IMR-90 (cell line): ENCODE measurements at places on chromosomes 1 and 21. TPM values are rescaled to one million over a fixed set of nuclear protein-coding genes. Genes with fewer than 3 reads are reported as not detected.

The CYP2J2 gene
- 0.18 TPM in 1 of 2 replicates, not detected in the other for total RNA-seq

The IGSF9 gene
- not detected in 2 replicates for total RNA-seq

The IFI44 gene
- 2.5 and 2.7 TPM in 2 replicates for total RNA-seq

The SYT2 gene
- total RNA-seq: under 0.01 TPM in 2 replicates

The SPRR2G gene
- not detected in 2 replicates for total RNA-seq

The SMCP gene
- total RNA-seq: not detected in 2 replicates

The GPA33 gene
- not detected in 2 replicates for total RNA-seq

GRCh38 chr1:235784950-235785349 is 81.8 kb downstream of the LYST start:
- no peak for DNase-seq
- H3K27me3 ChIP-seq: no peaks in the 10 kb centered on the region
- H3K4me3 ChIP-seq: no peak overlapping the region
- H3K4me1 ChIP-seq: peaks cover 6% of the 10 kb centered on the region
- no peaks in the 10 kb centered on the region for H3K36me3 ChIP-seq

DNA sequence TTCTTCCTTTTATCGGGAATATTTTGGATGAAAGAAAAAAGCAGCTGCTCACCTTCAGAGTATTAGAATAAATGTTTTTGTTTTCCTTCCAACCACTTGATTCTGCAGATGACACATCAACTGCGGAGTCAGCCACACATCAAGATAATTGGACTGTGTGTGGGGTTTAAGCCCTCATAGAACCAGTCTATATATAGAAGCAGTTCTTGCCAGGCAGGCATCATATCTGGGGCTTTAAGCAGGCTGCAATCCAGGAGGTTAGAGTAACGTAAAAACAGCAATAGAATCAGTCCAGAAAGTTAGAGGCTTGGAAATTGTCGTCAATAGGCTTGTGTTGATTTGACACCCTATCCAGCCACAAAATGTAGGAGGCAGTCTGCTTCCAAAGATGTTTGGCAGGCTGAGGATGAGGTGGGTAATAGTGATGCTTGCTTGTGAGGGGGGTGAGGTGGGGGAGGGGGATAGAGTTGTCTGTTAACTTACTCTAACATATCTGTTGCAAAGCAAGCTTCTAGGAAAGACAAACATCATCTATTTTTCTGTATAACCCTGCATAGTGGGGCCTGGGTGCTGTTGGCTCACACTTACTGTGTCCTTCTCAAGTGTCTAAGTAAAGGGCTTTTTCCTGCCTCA is 64.8 kb downstream of the PEX14 start:
- DNase-seq: peak; percentile 38
- H3K36me3 ChIP-seq: peaks cover 12% of the 10 kb centered on the region
- no peaks in the 10 kb centered on the region for H3K27me3 ChIP-seq
- H3K4me1 ChIP-seq: peaks cover 8% of the 10 kb centered on the region

- H3K36me3 ChIP-seq: no peaks in the 10 kb centered on the region
- H3K27ac ChIP-seq: no peak overlapping the region
- DNase-seq: peak; percentile 7
- no peaks in the 10 kb centered on the region for H3K4me1 ChIP-seq
Measured at GRCh38 chr1:171267391-171267790, 19.1 kb downstream of the FMO1 start.

- no peaks in the 10 kb centered on the region for H3K36me3 ChIP-seq
- H3K4me3 ChIP-seq: no peak overlapping the region
Measured at GRCh38 chr21:20519076-20519475, 479.1 kb upstream of the NCAM2 start.

GRCh38 chr1:11682287-11682771 is 1.4 kb upstream of the MAD2L2 start:
- peaks cover 3% of the 10 kb centered on the region for H3K4me1 ChIP-seq
- H3K4me3 ChIP-seq: no peak overlapping the region
- peaks cover 2% of the 10 kb centered on the region for H3K36me3 ChIP-seq
- no peak overlapping the region for H3K27ac ChIP-seq
- no peak for DNase-seq

- no peaks in the 10 kb centered on the region for H3K27me3 ChIP-seq
- H3K4me3 ChIP-seq: no peak overlapping the region
- DNase-seq: no peak
- no peaks in the 10 kb centered on the region for H3K36me3 ChIP-seq
- no peaks in the 10 kb centered on the region for H3K4me1 ChIP-seq
Measured at GRCh38 chr1:12778907-12779306, 5.4 kb downstream of the PRAMEF12 start.

DNA sequence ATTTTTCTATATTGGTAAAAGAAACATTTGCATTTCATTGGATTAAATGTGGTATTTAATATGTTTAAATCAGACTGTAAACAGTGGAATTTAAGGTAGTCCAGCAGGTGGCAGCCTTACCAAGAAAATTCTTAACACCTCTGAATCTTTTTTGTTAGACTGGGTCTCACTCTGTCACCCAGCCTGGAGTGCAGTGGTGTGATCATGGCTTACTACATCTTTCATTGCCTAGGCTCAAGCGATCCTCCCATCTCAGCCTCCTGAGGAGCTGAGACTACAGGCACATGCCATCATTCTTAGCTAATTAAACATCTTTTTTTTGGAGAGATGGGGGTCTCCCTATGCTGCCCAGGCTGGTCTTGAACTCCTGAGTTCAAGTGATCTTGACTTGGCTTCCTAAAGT is 98.8 kb downstream of the RABGAP1L start:
- no peaks in the 10 kb centered on the region for H3K27me3 ChIP-seq
- peak; percentile 50 for DNase-seq
- no peaks in the 10 kb centered on the region for H3K36me3 ChIP-seq
- H3K4me1 ChIP-seq: no peaks in the 10 kb centered on the region
- no peak overlapping the region for H3K4me3 ChIP-seq

GRCh38 chr21:33936301-33937038 is 20.9 kb upstream of the ATP5PO start:
- no peak for DNase-seq
- no peaks in the 10 kb centered on the region for H3K36me3 ChIP-seq
- no peaks in the 10 kb centered on the region for H3K27me3 ChIP-seq
- H3K27ac ChIP-seq: no peak overlapping the region

DNA sequence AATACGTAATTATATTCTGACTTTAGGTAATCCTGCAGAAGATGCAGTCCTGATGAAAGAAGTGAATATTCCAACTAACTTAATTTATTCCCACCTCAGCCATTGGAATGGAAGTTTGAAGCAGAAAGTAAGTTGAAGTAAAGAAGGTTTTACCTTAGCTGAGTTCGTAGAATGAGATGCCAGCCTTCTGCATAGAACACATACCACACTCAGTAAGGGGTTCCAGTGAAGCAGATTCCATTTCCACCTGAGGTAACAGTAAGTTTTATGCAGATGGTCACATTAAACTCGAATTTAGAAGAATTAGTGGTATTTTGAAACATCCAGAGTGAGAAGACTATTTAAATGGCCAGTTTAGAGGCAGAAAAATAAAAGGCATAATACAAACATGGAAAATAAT is 20.2 kb downstream of the RBM11 start:
- no peaks in the 10 kb centered on the region for H3K27me3 ChIP-seq
- H3K4me1 ChIP-seq: no peaks in the 10 kb centered on the region
- no peak overlapping the region for H3K27ac ChIP-seq
- DNase-seq: no peak
- no peaks in the 10 kb centered on the region for H3K36me3 ChIP-seq

DNA sequence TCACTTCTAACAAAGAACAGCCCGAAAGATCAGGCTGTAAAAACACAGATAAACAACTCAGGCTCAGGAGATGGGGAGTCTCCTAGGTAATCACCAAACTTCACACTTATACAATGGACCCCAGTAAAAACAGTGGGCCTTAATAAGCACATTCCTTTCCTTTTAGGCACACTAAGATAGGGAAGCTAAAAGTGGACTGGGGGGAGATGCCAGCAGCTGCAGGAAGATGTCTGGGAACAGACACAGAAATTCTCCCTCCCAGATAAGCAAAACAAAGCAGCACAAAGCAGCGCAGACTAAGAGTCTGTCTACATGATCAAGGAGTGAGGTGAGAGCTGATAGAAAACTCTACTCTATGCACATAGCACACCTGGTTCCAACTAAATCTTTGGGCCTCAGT is 29.0 kb upstream of the CTBS start:
- no peaks in the 10 kb centered on the region for H3K27me3 ChIP-seq
- peaks cover 17% of the 10 kb centered on the region for H3K4me1 ChIP-seq
- no peak overlapping the region for H3K4me3 ChIP-seq
- H3K27ac ChIP-seq: peak overlapping the region; percentile 14; the same call in 1 of the 2 replicates
- DNase-seq: peak; percentile 68

DNA sequence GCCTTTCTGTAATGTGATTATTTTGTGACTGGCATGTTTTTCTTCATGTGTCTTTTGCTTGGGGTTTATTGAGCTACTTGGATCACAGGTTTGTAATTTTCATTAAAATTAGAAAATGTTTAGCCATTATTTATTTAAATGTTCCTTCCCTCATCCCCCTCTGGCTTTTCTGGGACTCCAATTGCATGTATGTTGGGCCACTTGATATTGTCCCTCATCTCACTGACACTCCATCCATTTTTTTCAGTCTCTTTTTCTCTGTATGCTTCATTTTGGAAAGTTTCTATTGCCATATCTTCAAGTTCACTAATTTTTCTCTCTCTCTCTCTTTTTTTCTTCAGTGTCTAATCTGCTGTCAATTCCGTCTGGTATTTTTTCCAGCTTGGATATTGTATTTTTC is 390.1 kb downstream of the PRDM2 start:
- H3K4me1 ChIP-seq: no peaks in the 10 kb centered on the region
- DNase-seq: no peak
- H3K36me3 ChIP-seq: no peaks in the 10 kb centered on the region
- no peak overlapping the region for H3K4me3 ChIP-seq
- no peak overlapping the region for H3K27ac ChIP-seq

- H3K4me3 ChIP-seq: no peak overlapping the region
- H3K4me1 ChIP-seq: no peaks in the 10 kb centered on the region
- DNase-seq: no peak
- peaks cover 38% of the 10 kb centered on the region for H3K27me3 ChIP-seq
- H3K27ac ChIP-seq: no peak overlapping the region
- no peaks in the 10 kb centered on the region for H3K36me3 ChIP-seq
Measured at GRCh38 chr1:110262846-110263631, 52.9 kb downstream of the KCNC4 start.

DNA sequence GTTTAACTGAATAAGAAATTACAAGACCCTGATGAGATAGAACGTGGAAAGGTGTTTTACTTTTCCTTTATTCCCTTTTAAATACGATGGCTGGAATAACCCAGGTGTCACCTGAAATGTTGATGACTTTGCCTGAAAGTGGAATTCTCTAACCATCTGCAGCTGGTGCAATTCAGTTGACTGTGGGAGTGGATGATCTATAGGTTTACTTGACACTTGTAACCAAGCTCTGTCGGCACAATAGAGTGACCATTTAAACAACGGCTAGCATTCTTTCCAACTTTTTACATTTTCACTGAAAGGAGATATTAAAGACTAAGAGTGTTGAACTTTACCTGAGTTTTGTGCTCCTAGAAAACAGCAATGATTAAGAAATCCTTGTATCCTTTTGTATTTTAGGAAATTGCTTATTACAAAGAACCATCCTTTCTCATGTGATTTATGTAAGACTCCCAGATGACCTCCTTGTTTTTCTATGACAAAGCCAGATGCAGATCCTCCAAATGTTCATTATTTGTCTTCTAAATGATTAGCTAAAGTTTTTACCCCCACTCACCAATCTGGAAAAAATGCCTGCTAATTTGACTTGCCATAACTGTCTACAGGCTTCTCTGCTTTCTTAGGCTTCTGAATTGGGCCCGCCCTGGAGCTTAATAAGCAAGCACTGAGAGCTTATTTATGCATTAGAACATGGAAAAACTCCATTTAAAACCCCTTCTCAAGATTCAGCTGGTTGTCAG is 129.5 kb upstream of the LRRC7 start:
- no peak overlapping the region for H3K27ac ChIP-seq
- no peaks in the 10 kb centered on the region for H3K27me3 ChIP-seq
- H3K36me3 ChIP-seq: no peaks in the 10 kb centered on the region
- H3K4me1 ChIP-seq: no peaks in the 10 kb centered on the region

DNA sequence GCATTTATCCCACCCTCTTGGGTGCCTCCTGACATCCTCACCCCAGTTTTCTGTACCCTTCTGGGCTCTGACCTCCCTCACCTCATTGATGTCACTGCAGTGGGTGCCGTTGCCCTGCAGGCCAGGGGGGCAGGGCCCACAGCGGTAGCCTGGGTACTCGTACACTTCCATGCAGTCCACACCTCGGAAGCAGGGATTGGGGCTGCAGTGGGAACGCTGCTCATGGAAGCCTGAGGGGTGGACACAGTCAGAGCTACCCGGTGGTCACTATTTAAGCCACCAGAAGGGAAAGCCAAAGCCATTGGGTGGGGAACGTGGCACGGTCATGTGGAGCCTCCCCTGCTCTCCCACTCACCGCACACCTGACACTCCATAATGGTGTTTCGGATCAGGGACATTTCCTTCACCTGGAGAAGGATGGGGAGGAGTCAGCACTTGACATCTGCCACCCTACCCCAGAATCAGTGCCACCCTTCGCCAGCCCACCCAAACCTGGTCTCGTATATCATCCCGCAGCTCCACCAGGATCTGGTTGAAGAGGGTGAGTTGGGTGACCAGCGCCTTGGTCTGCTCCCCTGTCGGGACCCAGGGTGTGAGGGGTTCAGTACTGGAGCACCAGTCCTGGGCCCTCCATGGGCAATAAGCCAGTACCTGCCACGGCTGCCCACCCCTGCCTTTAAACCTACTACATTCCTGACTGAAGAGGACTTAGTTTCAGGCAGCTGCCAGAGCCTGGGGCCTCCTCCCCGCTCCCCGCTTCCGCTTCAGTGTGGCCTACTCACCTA is 4.8 kb downstream of the THBS3 start:
- no peak for DNase-seq
- peaks cover 18% of the 10 kb centered on the region for H3K36me3 ChIP-seq
- no peak overlapping the region for H3K27ac ChIP-seq
- H3K27me3 ChIP-seq: no peaks in the 10 kb centered on the region

GRCh38 chr1:159686599-159687299 is 27.6 kb downstream of the CRP start:
- no peaks in the 10 kb centered on the region for H3K27me3 ChIP-seq
- no peaks in the 10 kb centered on the region for H3K36me3 ChIP-seq
- H3K27ac ChIP-seq: no peak overlapping the region
- no peak for DNase-seq
- H3K4me3 ChIP-seq: no peak overlapping the region

GRCh38 chr1:93722081-93723031 is 40.7 kb upstream of the BCAR3 start:
- DNase-seq: no peak
- H3K27me3 ChIP-seq: no peaks in the 10 kb centered on the region

DNA sequence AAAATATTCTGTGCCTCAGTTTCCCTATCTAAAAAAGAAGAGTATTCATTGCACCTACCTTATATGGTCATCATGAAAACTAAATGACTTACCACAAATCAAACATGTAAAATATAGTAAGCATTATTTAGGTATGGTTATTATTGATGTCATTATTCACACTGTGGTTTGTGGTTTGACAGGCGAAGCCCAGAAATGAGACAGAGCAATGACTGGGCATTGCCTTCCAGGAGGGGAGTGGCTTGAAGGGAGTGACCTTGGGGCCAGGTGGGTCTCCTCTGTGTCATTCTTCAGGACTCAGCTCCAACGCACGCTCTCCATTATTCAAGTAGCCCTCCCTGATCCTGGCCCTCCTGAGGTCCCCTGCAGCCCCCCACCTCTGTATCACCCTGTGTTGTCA is 133.7 kb downstream of the DMRTA2 start:
- DNase-seq: no peak
- no peaks in the 10 kb centered on the region for H3K36me3 ChIP-seq
- no peak overlapping the region for H3K4me3 ChIP-seq
- H3K4me1 ChIP-seq: no peaks in the 10 kb centered on the region
- no peaks in the 10 kb centered on the region for H3K27me3 ChIP-seq

GRCh38 chr1:85342207-85342606 is 65.8 kb upstream of the BCL10 start:
- peak; percentile 77 for DNase-seq
- no peaks in the 10 kb centered on the region for H3K27me3 ChIP-seq
- H3K36me3 ChIP-seq: no peaks in the 10 kb centered on the region; the same call in 1 of the 2 replicates
- H3K4me3 ChIP-seq: no peak overlapping the region
- peaks cover 16% of the 10 kb centered on the region for H3K4me1 ChIP-seq
- H3K27ac ChIP-seq: no peak overlapping the region
